ENCODE measurements at places on chromosomes 3 and 15. TPM values are rescaled to one million over a fixed set of nuclear protein-coding genes. Genes with fewer than 3 reads are reported as not detected.

The IMPG2 gene
- 0.11 TPM for total RNA-seq

The ISL2 gene
- 2.8 TPM for total RNA-seq

The NSUN3 gene
- 6.2 TPM for total RNA-seq

- H3K4me3 ChIP-seq: no peak overlapping the region
- no peak overlapping the region for H3K27ac ChIP-seq
- H3K4me1 ChIP-seq: no peaks in the 10 kb centered on the region
- DNase-seq: no peak
Measured at GRCh38 chr3:170046269-170047132, 8.7 kb downstream of the GPR160 start.

DNA sequence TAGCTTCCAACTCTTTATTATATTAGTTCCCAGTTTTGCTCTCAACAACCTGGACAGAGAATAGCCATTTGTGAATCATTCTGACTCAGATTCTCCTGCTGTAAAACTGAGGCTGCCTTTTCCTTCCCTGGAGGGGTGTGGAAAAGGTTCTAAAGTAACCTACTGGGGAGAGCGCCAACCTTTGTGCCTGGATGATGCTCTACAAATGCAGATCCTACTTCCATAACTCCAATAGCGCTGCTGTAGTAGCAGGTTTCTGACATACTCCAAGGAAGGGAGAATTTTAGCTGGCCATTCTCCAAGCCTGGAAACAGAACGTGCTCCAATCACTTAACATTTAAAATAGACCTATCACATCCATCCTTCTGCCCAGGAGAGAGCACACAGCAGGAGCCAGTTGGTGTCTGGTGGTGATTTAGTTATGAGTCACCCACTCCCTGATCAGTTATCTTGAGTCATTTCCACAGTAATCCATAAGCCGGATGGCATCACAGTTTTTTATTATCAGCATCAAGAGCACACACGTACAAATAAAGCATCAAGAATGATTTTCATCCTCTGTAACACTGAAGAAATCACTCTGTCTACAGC, 38.3 kb downstream of the MYH15 start:
- H3K36me3 ChIP-seq: no peaks in the 10 kb centered on the region
- DNase-seq: peak; percentile 93
- H3K4me1 ChIP-seq: peaks cover 19% of the 10 kb centered on the region
- H3K27me3 ChIP-seq: no peaks in the 10 kb centered on the region
- peak overlapping the region; percentile 31 for H3K4me3 ChIP-seq

DNA sequence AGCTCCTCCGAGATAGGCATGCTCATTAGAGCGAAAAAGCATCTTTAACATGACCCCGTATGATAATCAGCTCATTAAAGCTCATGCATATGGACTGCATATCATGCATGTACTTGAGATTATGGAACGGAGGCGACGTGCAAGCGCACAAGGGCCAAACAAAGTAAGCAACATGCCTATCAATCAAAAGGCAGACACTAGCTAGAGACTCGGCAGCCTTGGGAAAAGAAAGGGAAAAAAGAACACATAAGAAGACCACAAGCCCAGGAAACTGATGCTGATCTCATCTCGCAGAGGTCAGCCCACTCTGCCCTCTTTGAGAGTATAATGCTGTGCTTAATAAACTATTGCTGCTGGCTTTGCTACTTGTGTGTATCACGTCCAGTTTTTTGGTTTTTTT, 2.6 kb upstream of the ACOX2 start:
- H3K36me3 ChIP-seq: no peaks in the 10 kb centered on the region
- H3K27me3 ChIP-seq: no peaks in the 10 kb centered on the region
